ENCODE measurements at places on chromosomes 11 and 22.

DNA sequence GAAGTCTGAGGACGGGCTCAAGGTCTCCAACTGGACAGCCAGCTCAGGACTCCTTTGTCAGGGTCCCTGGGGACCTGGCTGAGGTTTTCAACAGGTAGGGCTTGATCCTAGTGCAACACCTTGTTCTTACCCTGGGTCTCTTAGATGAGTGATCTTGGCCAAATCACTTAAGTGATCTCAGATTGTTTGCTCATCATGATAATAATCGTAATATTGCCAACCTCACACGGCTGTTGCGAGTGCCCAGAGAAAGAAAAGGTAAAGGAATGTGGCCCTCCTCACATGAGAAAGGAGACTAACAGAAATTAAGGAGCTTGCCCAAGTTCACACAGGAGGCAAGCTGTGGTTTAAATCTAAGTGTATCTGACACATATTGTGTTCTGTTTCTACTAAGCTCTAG lies 28.5 kb downstream of the POU2AF3 start:
- DNase-seq, result no peak

GRCh38 chr11:73493956-73494598 lies 103.8 kb downstream of the FAM168A start:
- no peak for DNase-seq

DNA sequence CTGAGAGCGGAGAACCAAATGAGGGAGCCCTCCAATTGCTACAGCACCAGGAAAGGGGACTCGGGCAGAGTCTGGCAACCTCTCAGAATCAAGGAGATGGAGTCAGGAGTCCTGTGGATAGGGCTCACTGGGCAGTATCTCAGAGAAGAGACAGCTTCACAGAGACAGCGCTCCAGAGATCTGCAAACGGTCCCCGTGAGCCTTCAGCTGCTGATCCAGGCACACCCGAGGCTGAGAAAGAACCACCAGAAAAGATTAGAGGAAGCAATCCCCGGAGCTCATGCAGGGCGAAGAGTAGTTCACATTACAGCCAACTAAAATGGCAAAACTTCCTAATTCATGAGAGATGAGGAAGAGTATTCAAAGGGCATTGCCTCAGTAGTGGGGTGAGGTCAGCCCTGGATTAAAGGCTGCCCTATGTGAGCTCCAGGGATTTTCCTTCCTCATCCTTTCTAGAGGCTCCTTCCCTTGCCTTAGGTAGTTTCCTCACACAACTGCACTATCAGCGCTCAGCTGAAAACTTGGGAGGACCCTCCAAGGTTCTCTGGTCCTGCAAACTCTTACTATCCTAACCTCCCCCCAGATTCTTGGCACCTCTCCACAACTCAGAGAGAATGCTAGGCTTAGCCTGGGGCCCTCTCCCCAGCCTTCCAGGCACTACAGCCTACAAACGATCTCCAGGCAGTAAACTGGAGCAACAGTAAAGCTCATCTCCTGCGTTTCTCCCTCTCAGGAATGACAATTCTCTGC lies 23.7 kb downstream of the SCN4B start:
- DNase-seq, result no peak

DNA sequence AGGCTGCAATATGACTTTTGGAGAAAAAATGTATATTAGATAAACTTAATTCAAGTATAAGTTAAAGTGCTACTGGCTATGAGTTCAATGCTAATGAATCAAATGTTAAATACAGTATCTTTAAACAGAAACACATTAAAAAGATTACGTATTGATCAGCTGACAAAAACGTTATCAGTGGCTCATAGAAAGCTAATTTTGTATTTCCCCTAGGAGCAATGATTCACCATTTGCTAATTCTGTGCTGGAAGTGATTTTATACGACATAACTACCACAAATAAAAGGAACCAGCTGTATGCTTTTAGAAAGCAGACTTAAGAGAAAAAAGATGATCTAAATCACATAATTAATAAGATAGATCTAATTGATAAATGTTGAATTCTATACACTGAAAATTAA lies 43.6 kb downstream of the MRE11 start:
- DNase-seq, result no peak

- DNase-seq, result no peak
These were observed 4.8 kb downstream of the MUC5B start for GRCh38 chr11:1227551-1228100.

- DNase-seq, result no peak
These were observed 11.7 kb downstream of the BLID start for GRCh38 chr11:122104341-122104740.

DNA sequence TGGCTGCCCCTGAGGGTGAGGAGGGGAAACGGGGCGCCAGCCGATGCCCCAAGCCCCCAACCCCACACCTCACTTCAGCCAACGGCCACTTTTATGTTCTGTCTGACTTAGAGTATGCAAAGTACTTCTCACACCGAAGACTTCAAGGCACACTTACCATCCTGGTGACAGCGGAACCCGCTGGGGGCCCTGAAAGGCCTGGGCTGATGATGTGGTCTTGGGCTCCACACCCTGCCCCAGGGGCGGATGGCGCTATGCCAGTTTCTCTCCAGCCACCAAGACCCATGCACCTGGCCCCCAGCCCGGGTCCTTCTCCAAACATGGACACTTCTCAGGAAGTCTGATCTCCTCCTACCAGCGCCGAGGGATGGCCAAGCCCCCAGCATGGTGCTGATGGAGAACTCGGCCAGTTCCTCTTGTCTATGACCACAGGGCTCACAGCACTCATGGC lies 175.4 kb downstream of the CTTN start:
- no peak for DNase-seq

- DNase-seq, result no peak
These were observed 13.8 kb downstream of the CABP7 start for GRCh38 chr22:29733362-29734201.

DNA sequence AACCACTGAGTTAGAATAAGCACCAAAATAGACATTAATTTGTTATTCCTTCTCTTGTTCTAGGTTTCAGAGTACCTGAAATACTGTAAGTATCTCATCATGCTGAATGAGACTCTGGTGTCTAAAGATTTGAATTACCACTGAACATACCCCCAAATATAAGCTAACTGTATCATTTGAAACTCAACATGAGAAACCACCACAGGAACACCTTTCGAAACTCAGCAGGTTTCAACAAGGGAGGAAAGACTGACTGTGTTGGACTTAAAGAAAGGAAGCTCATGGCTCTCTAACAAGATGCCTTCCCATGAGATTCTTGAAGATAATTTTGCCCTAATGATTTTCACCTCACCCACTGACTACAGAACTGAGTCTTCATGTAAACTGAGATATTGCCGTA lies 37.0 kb downstream of the PRCP start:
- no peak for DNase-seq

DNA sequence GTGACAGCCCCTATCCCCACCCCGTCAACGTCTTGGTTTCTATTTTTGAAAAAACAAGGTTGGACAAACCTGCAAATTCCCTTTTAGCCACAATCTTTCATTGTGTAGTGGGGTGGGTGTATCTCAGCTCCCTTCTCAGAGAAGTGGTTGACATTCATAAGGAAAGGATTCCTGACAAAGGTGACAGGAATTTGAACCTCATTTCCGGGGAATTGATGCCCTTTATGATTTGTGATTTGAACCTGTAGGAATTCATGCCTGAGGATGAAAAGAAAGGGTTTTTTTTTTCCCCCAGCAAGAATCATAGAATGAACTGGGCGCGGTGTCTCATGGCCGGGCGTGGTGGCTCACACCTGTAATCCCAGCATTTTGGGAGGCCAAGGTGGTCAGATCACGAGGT lies 14.5 kb downstream of the YPEL4 start:
- no peak for DNase-seq

DNA sequence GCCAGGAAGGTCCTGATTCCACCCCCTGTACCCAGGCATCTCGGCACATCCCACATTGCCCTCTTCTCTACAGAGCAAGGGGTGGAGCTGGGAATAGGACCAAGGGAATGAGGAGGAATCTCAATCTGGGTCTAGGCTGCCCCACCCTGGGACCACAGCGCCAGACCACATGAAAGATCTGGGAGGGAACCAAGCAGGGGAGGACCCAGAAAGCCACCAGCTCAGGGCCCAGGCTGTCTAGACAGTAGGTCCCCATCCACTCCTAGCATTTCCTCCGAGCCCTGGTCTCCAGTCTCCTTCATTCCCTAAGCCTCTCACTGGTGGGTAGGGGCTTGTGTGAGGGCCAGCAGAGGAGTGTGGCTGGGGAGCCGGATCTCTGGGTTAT lies 11.6 kb downstream of the PHLDB1 start:
- DNase-seq, result no peak

DNA sequence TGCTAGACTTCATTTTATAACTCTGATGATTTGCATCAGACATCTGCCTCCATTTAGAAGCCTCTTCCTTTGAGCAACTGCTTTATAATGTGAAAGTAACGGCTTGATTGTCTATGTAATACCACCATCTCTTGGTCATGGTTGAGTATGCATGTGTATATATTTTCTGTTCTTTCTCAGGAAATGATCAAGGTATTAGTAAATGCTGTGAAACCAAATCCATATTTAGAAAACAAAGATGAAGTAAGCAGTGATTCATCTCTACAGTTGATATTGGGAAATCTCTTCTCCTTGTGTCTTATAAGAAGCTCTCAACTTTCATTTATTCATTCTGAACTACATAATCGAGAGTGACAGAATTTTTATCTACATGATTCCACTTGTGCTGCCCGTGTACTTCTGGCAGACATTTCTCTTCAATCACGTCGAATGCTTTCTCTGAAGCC lies 104.6 kb upstream of the ANO3 start:
- no peak for DNase-seq

- no peak for DNase-seq
These were observed 16.1 kb upstream of the OR52H1 start for GRCh38 chr11:5564259-5565019.

DNA sequence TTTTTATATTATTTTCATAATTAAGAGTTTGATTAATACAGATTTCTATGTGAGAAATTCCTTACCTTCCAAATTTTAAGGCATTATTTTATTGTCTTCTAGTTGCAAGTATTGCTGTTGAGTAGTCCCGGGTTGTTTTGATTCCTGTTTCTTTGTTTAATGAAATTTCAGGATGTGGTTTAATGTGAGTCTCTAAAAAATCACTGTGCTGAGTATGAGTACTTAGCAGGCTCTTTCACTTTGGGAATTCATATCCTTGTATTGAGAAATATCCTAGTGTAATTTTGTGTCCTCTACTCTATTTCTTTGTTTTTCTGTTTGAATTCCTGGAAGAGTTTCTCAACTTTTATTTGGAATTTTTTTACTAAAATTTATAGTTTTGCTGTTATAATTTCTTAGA lies 113.2 kb downstream of the TMEM135 start:
- no peak for DNase-seq

GRCh38 chr22:44954149-44954548 lies 55.7 kb downstream of the PHF21B start:
- no peak for DNase-seq

- no peak for DNase-seq
These were observed 14.8 kb upstream of the CARD10 start for GRCh38 chr22:37533995-37534394.

DNA sequence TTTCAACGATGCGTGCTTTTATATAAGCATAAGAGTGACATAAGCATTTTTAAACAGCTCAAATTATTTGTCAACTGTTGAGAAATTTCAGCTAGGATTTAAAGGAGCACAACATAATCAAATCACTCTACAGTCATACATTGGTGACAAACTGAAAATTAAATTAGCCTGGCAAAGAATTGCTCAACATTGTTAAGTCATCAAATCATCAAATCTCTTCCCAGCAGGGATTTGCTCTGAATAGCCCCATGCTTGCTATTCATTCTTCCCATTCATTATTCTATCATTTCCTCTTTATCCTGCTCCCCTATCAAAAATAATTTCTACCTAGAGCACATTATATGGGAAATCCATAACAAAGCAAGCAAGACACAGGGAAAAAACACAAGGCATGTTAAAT lies 198.7 kb upstream of the LUZP2 start:
- DNase-seq, result no peak

- DNase-seq, result no peak
These were observed 79.4 kb upstream of the ISX start for GRCh38 chr22:34986523-34986922.

GRCh38 chr11:59615120-59615636 lies 396 bp downstream of the OSBP start:
- peak; percentile 40 for DNase-seq

- no peak for DNase-seq
These were observed 318.7 kb downstream of the BRD1 start for GRCh38 chr22:49509016-49509415.

GRCh38 chr11:67387069-67387468 lies 4.7 kb upstream of the RAD9A start:
- DNase-seq, result no peak

DNA sequence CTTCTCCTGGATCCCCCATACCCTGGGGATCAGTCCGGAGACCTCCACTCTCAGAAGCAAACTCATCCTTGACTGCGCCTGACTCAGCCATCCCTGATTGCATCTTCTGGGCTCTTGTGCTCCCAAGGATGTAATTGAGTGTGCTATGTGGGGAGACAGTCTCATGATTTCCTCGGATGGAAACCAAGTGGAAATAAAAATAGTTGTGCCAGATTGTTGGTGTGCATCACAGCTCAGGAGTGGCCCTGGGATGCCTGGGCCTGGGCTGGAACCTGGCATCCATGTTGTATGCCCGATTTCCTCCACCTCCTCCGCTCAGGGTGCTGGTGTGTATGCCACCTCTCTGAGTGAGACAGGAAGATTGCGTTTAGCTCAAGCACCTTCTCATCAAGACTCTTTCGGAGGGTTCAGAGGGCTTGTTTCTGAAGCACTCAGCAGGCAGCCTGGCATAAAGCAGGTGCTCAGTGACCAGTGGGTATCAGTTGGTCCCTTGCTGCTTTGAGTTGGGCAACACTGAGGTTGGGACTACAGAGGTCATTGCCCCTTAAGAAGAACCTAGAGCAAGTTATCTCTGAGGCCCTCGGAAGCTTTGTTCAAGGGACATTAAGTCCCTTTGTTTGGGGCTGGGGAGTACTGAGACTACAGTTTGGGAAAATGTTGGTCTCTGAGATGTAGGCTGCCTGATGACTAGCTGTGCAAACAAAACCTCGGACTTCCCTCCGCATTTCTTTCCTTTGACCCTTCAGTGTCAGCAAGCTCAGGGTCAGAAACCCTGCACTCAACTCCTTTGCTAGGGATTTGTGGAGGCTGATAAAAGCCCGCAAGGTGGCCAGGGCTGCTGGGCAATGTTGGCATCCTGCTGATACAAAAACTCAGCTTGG lies 24.8 kb upstream of the MICAL2 start:
- DNase-seq, result no peak

- no peak for DNase-seq
These were observed 727.7 kb upstream of the ANO5 start for GRCh38 chr11:21465203-21465602.

GRCh38 chr11:2860636-2861035 lies 24.9 kb downstream of the CDKN1C start:
- no peak for DNase-seq

DNA sequence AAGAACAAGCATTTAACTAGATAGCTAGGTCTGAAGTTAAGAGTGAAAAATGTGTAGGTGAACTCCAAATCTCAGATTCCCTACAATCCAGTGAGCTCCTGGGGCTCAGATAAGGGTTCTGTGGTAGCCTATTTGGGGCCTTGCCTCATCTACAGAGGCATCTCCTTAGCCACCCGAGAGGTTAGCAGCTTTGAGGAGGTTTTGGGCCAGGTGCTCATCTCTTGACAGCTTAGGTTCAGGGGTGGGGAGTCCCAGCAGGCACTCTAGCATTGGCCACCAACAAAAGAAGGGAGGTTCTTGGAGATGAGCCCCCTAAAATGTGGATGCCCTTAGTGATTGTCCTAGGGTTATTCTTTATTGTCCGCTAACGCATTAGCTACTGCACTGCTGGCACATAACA lies 184.4 kb upstream of the B3GAT1 start:
- DNase-seq, result no peak

GRCh38 chr11:61629082-61629833 lies 48.4 kb upstream of the SYT7 start:
- no peak for DNase-seq

Measured in activated CD4-positive, CD25-positive, alpha-beta regulatory T cell treated with anti-CD3 and anti-CD28 coated beads, Interleukin-2, amount 50 U/mL, for 16 hours (primary cell).